ENCODE measurements at places on chromosomes 7 and 10.

GRCh38 chr10:119197921-119198320 is 9.4 kb upstream of the GRK5 start:
- no peak for DNase-seq

DNA sequence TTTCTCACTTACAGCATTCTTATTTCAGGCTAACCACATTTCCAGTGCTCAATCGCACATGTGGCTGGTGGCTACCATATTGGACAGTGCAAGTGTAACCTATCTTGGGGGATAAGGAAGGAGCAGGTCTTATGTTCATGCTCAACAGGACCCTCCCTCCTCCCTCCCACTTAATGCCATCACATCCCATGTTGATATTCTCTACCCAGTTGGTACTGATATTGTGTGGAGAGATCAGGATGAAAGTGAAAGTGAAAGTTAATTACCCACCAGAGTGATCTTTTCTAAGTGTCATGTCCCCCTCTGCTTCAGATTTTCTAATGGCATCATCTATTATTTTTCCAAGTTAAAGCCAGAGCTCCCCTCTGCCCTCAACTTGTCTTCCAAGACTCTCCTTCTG is 91.6 kb downstream of the BMPER start:
- no peak for DNase-seq

- no peak for DNase-seq
These were observed 76.1 kb upstream of the PITRM1 start for GRCh38 chr10:3248526-3249306.

DNA sequence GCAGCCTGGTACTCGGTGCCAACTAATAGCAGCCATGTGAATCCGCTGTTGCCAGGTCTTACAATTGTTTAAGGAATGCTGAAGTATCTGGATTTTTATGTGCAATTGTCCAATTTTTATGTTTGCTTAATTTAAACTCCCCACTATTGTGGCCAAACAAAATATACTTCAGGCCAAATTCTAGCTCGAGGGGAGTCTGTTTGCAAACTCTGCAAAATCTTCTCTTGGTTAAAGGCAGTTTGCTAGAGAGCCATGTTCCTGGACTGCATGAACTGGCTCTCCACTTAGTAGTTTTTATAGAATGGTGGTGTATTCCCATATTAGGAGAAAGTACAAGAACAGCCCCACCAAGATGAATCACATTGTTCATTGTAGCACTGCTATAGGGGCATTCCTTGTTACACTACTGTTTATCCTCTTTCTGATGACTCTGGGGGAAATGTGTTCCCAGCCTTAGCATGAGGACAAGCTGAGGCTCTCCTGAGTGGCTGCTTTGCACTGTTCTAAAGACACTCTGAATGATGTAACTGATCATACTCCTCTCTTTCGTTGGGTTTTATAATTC is 178.0 kb upstream of the GLI3 start:
- DNase-seq, result no peak

GRCh38 chr10:78458983-78459638 is 425.4 kb downstream of the RPS24 start:
- no peak for DNase-seq

DNA sequence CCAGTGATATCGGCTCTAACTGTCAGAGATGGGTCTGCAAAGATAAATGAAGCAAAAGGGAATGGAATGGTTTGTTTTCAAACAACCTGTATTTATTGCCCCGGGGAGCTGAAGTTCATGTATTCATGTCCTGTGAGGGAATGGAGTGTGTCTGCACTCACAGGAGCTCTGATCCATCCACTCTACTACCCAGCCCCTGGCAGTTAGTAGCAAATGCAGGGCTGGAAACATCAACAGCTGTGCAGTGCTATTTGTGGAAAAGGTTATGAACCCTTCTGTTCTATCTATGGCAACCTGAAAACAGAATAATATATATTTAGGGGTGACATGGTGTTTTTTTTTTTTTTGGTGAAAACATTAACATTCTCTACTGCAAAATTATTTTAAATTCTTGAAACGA is 9.8 kb downstream of the AGR2 start:
- no peak for DNase-seq

DNA sequence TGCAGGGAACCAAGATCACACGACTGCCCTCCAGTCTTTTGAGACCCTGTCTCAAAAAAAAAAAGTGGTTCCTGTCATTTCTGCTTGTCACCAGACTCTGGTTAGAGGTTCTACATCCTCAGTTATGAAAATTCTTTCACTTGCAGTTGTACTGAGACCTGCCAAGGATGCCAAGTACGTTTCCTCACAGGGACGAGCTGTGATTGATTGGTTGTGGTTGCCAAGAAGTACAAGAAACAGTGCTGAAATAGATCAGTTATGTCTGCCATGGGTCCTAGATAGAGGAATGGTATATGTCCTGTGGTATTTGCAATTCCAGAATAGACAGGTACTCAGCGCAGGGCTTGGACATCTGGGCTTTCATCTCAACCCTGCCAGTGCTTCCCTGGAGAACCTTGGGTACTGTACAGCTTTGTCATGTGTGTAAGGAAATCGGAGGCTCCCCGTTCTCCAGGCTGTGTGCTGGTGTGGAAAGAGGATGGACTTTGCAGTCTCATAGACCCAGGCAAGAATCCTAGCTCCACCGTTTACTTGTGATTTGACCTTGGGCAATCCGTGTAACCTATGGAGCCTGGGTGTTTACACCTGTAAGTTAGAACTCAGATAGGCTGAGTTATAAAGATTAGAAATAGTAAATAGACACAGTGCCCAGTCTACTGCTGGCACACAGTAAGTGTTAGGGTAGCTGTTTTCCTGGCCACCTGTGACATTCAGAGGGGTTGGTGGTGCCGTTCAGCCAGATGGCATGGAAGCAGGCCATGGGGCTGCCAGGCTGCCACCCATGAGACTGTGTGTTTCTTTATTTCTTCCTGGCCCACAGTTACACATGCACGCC is 53.0 kb downstream of the COL13A1 start:
- no peak for DNase-seq

DNA sequence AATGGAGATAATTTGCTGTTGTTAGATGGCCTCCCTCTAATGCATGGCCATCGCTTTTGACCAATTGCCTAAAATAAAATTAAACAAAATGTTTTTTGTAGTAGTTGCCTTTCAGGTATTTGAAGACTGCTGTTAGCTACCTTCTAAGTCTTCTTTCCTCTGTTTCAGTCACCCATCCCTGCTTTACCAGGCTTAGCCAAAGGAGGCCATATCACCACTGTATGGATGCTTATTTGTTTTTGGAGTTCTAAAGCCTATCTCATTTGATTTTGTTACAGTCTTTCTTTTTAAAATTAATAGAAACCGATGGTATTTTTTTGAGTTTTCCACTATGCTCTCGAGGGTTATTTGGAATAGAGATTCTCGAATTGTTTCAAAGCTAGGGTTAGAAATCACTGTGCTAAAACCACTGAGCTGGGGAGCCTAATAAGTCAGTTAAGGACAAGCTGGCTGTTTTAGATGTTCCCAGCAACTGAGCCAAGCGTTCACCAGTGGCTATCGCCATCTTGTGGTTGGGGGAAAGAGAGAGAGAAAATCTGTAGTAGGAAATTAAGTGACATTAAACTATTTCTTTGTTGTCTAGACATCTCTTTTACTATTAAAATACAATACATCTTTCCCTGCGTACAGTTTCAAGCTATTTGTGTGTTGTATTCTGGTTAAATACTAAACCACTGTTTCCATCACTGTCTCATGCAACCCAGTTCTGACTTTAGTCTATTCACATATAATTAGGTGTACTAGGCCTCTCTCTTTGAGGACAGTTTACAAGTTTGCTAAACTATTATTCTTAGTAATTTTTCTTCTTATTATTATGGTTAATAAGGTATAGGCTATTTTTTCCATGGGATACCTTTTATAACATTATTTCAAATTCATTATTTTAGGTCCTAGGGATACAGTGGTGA is 52.2 kb downstream of the GPR158 start:
- peak; percentile 43 for DNase-seq

- no peak for DNase-seq
These were observed 101.4 kb downstream of the PPP1R17 start for GRCh38 chr7:31788445-31788844.

- DNase-seq, result peak; percentile 15
These were observed 14.5 kb downstream of the SH2D4B start for GRCh38 chr10:80552151-80552646.

GRCh38 chr7:19215412-19215811 is 70.2 kb upstream of the FERD3L start:
- DNase-seq, result no peak

- DNase-seq, result peak; percentile 29
These were observed 45.5 kb downstream of the VOPP1 start for GRCh38 chr7:55526770-55527169.

GRCh38 chr7:152699079-152699478 is 23.1 kb upstream of the XRCC2 start:
- DNase-seq, result no peak

DNA sequence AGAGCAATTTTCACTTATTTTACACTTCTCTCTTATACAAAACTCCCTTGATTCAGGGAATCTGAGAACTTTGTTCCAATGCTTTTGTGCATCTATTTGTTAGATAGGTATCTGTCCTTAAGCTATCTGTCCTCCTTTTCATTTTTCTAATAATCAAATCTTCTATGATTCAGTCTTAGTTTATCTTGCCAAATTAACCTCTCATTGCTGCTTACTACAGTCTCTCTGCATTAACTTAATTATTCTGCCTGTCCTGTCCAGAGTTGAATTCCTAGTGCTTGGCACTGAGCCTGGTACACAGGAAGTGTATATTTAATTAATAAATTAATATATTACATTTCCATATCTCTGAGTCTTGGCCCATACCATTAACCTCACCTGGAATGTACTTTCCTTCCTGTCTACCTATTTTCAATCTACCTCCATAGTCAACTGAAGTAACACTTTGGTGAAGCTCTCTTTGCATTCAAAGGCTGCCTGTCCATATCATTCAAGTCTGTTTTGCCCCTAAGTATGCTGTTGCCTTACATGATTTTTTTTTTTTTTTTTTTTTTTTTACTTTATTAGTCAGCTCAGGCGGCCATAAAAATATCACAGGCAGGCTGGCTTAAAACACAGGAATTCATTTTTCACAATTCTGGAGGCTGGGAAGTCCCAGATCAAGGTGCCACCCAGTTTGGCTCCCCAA is 66.0 kb upstream of the CSTF2T start:
- DNase-seq, result no peak

GRCh38 chr7:77631820-77632219 is 64.4 kb upstream of the RSBN1L start:
- no peak for DNase-seq

- no peak for DNase-seq
These were observed 33.6 kb upstream of the UTF1 start for GRCh38 chr10:133196221-133196915.

DNA sequence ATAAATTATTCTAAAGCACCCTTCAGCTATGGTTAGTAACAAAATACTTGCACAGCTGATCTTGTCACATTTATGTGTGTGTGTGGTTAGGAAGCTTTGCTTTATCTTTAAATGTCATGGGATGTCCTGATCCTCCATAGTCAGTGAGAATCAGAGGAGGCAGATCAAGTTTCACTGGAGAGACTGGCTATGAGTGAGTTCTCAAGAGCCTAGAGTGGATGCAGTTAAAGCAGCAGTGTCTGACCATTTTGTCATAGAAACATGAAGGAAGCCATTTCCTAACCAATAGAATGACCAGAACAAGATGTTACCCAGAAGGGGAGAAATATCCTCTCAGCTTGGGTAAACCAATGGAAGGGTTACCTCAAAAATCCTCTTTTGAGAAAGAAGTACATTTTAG is 207.2 kb upstream of the DKK1 start:
- no peak for DNase-seq

GRCh38 chr10:113302062-113302461 is 250.8 kb upstream of the HABP2 start:
- DNase-seq, result no peak

- no peak for DNase-seq
These were observed 98.1 kb downstream of the LRRC4 start for GRCh38 chr7:127933146-127933545.

DNA sequence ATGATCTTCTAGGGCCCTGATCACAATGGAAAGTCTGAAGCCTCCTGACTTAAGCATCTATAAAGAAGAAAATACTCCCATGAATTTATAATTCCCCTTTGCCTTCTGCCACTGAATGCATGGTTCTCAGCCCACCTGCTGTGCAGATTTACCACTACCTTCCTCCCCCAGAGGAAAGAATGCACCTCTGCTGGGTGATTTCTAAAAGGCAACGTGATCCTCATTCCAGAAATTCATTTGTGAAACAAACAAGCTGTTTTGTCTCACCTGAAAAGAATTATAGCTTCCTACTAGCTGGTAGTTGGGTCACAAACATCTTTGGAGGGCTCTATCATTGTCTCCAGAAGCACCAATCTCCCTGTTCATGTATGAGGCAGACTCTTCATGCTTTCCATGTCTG is 320.2 kb downstream of the CDC14C start:
- no peak for DNase-seq

GRCh38 chr7:42745357-42746059 is 166.4 kb downstream of the C7orf25 start:
- peak; percentile 42 for DNase-seq

GRCh38 chr10:28171468-28172222 is 131.2 kb downstream of the MPP7 start:
- no peak for DNase-seq

DNA sequence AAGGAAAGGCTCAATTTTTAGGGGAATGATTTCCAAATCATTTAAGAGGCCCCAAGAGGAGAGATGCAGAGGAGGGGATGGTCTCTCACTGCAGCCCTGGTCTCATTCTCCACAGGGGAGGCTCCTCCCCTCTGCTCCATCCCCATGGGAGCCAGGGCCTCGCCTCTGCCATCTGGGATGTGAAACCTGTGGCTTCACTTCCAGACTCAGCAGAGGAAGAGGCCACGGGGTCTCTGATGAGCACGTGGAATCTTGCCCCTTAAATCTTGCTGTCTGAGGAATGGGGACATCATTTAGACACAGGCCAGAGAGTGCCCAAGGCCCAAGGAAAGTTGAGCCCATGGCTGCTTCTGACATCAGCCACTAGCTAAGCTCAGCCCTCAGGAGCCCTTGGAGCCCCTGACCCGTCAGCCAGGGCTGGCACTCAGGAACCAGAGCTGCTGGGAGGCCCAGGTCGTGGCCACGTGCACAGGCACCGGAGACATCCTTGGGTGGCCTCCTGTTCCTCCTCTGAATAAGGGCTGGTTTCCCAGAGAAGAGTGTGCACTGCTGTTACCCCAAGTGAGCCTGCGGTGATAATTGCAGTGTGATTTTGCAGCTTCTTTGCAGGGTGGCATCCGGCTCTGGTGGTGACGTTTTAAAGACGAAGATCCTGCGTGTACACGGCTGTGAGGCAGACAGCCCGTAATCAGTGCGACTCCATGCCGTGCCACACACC is 50.5 kb downstream of the VIPR2 start:
- no peak for DNase-seq

- DNase-seq, result no peak
These were observed 25.0 kb downstream of the IFIT3 start for GRCh38 chr10:89352802-89353201.

- DNase-seq, result peak; percentile 15
These were observed 202.2 kb downstream of the VTI1A start for GRCh38 chr10:112649006-112649821.

Data from nephron progenitor cell (in vitro differentiated cells).